A549 (cell line): ENCODE measurements at places on chromosomes 3 and 15.
A peak's percentile ranks its signal among the peaks of the same experiment; 100 is the strongest.

DNA sequence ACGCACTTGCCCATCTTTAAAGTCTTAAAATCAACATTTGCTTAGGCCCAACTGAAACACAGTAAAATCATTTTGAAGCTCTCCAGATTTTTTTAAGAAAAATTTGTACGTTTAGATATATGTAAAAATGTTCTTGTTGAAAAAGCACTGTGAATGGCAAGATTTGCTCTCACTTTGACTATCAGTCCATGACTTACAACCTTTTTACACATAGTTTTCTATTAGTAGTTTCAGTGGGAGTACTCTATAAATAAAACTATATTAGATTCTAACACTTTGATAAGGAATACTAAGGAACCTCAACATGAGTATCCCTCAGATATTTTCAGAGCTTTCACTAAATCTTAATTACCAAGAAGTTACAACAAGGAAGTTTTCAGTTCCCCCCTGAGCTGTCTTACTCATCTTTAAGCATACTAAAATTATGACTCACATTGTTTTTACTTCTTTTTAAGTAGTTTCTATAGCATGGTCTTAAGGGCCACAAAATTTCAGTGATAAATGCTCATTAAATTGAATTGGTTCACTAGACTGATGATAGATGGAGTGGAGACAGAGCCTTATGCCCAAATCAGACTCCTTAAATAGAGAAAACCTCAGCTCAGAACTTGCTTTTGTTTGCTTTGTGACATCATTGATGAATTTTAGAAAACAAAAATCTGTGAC, 31.6 kb upstream of the RAP2B start:
- DNase-seq: peak; percentile 43

GRCh38 chr3:194999491-194999890, 271.5 kb downstream of the XXYLT1 start:
- DNase-seq: no peak

DNA sequence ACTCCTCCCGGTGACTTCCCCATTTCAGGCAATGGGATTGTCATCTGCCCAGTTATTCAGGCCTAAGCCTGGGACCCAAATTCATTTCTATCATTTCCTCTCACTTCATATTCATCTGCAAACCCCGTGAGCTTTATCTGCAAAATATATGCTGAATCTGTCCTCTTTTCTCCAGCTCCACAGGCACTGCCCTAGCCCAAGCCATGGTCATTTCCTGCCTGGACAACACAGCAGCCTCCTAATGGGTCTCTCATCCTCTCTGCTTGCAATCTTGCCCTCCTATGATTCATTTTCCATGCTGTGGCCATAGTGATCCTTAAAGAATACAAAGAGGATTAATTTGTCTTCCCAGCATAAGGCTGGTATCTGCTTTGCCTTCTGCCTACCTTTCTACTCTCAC, 6.1 kb downstream of the RBP2 start:
- DNase-seq: no peak

GRCh38 chr3:159904911-159905310, 83.7 kb upstream of the IL12A start:
- DNase-seq: no peak

GRCh38 chr3:38521391-38521987, 25.3 kb downstream of the EXOG start:
- peak; percentile 47 for DNase-seq

- DNase-seq: no peak
Observed at GRCh38 chr3:114439284-114439683, 145.5 kb downstream of the TIGIT start.

- DNase-seq: peak; percentile 82
Observed at GRCh38 chr3:185537369-185537970, 14.9 kb downstream of the LIPH start.

- DNase-seq: no peak
Observed at GRCh38 chr3:113261063-113261625, 49.8 kb downstream of the BOC start.

- no peak for DNase-seq
Observed at GRCh38 chr15:68396068-68396467, 35.9 kb downstream of the ITGA11 start.

- peak; percentile 59 for DNase-seq
Observed at GRCh38 chr15:91522605-91523332, 330.7 kb upstream of the SLCO3A1 start.

DNA sequence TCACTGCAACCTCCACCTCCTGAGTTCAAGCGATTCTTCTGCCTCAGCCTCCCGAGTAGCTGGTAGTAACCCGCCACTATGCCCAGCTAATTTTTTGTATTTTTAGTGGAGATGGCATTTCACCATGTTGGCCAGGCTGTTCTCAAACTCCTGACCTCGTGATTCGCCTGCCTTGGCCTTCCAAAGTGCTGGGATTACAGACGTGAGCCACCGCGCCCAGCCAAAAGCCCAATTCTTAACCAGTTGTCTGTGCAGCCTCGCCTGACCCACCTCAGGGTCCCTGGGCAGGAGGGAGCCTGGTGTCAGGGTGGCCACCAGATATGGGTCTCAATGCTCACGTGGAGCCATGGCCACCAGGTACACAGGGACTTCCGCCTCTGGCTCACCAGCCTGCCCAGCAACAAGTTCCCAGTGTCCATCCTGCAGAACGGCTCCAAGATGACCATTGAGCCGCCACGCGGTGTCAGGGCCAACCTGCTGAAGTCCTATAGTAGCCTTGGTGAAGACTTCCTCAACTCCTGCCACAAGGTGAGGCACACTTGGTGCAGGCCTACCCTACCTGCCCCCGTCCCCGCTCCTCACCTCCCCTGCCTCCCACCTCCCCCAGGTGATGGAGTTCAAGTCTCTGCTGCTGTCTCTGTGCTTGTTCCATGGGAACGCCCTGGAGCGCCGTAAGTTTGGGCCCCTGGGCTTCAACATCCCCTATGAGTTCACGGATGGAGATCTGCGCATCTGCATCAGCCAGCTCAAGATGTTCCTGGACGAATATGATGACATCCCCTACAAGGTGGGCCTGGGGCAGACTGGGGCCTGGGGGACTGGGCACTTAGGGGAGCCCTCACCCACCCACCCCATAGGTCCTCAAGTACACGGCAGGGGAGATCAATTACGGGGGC, 48.6 kb downstream of the SEMA3G start:
- DNase-seq: no peak

- no peak for DNase-seq
Observed at GRCh38 chr3:5103743-5104142, 18.3 kb upstream of the ARL8B start.

- DNase-seq: no peak
Observed at GRCh38 chr3:50126287-50127211, 28.6 kb upstream of the SEMA3F start.

DNA sequence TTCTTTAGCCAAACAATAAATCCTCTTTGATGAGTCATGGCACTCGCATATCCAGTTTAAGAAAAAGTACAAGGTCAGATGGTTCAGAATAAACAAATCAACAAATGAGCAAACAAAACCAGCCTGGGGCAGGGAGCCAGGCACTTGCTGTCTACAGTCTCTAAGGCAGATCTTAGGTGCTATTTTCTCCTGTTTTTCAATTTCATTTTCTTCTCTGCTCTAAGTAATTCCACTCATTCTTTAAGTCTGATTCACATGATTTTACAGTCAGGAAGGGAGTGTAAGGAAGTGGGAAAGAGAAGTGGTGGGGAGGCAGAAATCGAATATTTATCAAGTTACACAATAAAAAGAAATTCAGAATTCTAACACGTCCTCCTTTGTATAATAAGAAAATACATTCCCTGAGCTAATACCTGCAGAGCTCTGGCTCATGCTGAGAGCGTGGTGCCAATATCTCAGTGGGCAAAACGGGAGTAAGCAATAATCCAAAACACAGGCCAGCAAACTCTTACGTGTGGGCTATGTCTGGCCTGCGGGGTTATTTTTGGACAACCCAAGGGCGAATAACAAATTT, 298.6 kb downstream of the ADAMTS17 start:
- DNase-seq: peak; percentile 42

DNA sequence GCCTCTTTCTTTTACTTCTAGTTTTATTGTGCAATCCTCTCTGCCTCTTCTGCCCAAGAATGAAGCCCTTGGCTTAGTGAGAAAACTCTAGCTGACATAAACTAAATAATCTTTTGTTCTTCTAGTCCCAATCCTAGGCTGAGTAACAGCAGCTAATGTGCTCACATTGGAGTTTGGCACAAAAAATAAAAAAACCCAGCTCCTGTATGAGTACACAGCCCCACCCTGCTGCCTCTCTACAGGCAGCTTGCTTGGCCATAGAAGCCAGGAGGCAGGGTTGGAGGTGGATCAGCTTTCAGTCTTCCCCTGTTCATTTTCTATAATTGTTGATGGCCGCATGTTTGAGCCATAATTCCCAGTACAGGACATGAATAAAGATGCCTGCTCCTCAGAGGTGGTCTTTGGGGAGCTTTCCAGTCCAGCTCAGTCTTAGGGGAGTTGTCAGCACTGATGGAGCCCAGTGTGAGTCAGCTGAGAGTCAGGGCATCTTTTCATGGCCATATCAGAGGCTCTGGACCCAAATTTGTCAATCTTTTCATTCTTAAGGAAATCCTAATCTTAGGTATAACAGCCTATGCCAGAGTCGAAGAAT, 46.7 kb downstream of the RTP1 start:
- DNase-seq: no peak

DNA sequence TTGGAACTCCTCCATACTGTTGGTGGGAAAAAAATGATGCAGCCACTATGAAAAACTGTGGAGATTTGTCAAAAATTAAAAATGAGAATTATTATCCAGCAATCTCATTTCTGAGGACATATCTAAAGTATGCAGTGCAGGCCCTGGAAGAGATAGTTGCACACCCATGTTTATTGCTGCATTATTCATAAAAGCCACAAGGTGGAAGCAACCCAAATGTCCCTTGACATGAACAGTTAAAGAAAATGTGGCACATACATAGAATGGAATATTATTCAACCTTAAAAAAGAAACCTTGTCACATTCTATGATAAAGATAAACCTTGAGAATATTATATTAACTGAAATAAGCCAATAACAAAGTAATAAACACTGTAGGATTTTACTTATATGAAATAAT, 80.9 kb upstream of the ARHGEF26 start:
- no peak for DNase-seq

DNA sequence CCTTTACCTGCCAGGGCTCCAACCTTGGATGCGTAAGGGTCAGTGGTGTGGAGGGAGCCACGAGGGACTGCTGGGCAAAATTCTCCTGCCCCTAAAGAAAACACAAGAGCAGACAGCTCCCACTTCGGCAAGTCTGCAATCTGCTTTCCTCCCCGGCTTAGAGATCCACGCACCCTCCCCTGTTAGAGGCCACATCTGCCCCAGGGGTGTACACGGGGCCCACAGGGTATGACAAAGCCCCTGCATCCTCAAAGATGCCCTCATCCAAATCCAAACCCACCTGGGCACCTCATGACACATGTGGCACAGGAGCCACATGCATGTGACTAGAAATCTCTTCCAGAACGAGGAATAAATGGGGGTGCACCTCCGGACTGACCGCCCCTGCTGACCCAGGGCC, 25.5 kb downstream of the ZXDC start:
- no peak for DNase-seq

DNA sequence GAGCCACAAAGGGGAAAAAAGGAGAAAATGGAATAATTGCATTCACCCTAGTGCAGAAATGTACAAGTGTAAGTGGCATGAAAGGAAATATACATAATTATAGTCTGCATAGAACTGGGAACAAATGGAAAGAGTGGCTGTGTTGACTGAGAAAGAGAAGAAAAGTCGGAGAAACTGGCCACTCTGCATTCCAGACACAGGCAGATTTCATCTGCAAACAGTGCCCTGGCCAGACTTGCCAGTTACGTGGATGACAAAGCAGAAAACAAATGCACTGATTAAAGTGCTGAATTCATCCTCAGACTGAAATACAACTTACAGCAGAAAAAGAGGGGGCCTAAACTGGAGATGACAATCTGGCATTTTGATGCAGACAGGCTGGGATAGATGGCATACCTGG, 129.8 kb downstream of the FGF12 start:
- no peak for DNase-seq

DNA sequence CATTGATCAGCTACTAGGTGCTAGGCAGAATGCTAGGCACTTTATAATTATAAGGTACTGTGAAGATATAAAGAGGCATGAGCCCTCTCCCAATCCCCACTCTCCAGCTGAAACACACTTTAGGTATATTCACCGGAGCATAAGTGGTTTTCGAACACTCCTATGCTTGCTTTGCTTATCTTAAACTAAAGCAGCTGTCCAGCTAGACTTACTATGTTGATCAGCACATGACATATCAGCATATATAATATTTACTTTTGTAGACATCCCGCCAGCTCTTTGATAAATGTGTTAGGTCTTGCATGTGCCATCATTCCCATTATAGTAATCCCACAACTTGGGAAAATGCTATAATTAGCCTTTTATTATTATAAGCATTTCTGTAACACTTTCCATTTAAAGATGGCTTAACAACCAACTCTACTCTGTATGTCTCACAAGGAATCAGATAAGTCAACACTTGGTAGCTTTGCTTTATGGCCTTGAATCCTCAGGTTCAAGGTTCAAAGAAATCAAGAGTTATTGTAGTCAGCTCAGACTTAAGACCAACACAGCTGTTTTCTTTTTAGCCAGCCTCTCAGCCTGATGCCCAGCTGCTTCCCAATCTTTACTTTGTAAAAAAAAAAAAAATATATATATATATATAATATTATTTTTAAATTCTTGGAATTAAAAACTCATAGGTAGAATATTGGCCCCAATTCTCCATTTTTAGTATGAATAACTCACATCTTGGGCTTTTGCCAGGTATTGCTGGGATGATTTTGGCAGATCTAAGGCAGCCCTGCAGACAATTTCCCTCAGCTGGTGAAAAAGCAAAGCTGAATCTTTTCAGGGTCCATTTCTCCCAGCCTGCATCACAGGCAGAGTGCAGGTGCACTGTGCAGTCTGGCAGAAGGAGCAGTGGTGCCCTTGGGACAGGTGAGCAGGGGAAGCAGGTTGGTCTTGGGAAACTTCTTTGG, 104.2 kb downstream of the THRB start:
- DNase-seq: no peak

- DNase-seq: peak; percentile 44
Observed at GRCh38 chr3:11201251-11202019, 47.1 kb downstream of the HRH1 start.

DNA sequence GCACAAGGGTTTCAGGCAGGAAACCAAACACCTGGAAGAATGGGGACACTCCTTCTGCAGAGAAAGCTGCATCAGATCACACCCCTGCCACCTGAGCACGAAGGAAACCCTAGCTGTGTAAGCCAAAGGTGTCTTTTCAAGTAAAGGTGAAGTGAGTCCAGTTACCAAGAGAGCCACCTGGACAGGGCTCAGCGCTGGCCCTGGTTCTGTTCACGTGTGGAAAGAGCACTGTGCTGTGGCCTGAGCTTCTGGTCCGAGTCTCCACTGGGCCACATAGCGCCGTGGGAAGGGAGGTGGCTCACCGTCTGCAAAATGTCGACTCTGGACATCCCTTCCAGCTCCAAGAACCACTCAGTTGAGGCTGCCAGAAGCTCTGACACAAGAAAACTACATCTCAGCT, 151.1 kb downstream of the ADAMTS17 start:
- DNase-seq: no peak

GRCh38 chr3:45792036-45792435, 4.3 kb downstream of the SLC6A20 start:
- DNase-seq: no peak

- DNase-seq: peak; percentile 92
Observed at GRCh38 chr3:197031315-197032285, 2.0 kb upstream of the MELTF start.

GRCh38 chr15:92102395-92102755, 248.9 kb downstream of the SLCO3A1 start:
- DNase-seq: no peak

- DNase-seq: no peak
Observed at GRCh38 chr3:13581485-13582365, 32.8 kb downstream of the FBLN2 start.
